NCI-H1694 treated with DMSO at 0.1 percent for 48 hours (cell line): ENCODE measurements at places on chromosomes 11 and 22.

- DNase-seq: no peak
These were observed 592 bp upstream of the CTSC start for GRCh38 chr11:88337987-88338668.

DNA sequence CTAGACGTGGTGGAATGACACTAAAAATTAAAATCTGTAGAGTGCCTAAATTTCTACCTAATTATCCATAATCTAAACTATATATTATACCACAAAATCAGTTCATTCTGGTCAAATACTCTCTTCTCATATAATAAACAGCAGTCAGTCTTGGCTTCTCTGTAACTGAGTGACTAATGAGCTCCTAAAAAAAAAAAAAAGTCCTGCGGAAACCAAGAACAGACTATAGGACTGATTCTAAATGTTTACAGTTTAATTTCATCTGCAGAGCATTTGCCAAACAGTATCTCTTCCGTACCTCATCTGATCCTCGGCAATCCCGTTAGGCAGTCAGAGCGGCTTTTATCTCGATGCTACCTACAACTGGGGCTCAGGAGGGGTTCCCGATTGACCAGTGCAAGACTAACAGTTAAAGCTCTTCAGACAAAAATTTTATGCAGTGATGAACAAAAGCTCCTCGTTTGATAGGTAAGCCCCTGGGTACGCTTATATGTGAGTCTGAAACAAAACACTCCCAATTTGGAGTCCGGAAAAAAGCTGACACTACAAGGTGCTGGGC is 686 bp downstream of the KIF18A start:
- no peak for DNase-seq

- DNase-seq: no peak
These were observed 13.1 kb upstream of the LYVE1 start for GRCh38 chr11:10581481-10582019.

- no peak for DNase-seq
These were observed 50.9 kb downstream of the RPS6KA4 start for GRCh38 chr11:64409707-64410403.

GRCh38 chr11:92744929-92745585 is 224.4 kb upstream of the MTNR1B start:
- no peak for DNase-seq

DNA sequence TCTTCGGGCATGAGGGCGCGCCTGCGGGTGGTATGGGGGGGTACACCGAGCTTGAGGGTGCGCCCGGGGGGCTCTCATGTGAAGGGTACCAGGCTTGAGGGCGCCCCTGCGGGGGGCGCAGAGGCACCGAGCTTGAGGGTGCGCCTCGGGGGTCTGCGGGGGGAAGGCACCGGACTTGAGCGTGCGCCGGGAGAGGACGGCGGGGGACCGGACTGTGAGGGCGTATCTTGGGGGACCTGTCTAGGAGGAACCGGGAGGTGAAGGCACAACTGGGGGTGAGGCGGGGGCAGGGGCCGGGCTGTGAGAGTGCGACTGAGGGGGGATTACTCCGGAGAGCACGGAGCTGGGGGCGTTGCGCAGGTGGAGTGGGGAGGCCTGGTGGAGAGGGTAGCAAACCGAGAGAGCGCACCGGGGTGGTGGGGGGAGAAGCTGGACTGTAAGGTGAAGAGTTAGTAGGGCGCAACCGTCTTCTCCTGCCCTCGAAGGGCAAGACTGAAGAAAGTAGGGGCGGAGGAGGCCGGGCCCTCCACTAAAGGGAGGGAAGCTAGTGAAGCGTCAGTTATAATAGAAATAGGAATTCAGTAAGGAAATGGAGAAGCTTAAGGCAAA is 1.1 kb upstream of the DDX6 start:
- DNase-seq: no peak

DNA sequence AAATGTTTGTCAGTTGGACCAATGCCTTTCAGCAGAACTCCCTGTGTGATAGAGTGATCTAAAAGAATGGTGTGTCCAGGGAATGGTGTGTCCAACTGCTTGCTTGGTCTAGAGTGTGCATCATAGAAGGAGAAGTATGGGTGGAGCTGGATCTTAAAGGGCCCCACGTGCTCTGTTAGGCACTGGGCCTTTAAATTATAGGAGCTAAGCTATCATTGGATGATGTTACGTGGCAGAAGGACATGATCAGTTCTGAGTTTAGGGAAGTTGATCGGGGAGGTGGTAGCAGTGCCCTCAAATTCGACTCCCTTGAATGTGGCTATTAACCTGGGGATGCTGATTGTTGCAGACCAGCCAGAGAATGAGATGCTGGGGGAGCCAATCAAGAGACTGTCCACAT is 16.4 kb downstream of the STX3 start:
- no peak for DNase-seq

DNA sequence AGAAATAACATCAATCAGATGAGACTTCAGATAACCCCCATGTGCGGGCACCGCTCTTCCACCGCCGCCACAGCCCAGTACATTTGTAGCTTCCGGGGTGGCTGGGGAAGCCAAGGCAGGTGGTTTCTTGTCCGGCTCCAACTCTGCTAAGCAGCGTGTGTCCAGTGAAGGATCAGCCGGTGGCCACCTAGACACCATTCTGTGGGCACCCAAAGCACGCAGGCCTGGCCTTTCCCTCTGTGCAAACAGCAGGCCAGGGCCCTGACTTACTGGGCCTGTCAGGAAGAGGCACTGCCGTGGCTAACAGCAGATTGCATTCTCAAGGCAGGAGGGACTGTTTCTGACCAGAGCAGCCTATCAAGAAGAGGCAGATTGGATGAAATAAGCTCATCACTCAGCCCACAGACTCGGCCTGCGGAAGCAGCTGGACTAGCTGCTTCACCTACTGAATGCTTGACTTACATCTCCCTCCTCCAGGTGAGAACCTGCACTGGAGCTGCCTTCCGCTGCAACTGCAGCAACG is 74.8 kb downstream of the ETS1 start:
- DNase-seq: no peak

GRCh38 chr11:121466063-121466794 is 13.5 kb upstream of the SORL1-AS1 start:
- DNase-seq: peak; percentile 36

GRCh38 chr22:22897091-22897490 is 9.5 kb downstream of the IGLL5 start:
- DNase-seq: no peak

DNA sequence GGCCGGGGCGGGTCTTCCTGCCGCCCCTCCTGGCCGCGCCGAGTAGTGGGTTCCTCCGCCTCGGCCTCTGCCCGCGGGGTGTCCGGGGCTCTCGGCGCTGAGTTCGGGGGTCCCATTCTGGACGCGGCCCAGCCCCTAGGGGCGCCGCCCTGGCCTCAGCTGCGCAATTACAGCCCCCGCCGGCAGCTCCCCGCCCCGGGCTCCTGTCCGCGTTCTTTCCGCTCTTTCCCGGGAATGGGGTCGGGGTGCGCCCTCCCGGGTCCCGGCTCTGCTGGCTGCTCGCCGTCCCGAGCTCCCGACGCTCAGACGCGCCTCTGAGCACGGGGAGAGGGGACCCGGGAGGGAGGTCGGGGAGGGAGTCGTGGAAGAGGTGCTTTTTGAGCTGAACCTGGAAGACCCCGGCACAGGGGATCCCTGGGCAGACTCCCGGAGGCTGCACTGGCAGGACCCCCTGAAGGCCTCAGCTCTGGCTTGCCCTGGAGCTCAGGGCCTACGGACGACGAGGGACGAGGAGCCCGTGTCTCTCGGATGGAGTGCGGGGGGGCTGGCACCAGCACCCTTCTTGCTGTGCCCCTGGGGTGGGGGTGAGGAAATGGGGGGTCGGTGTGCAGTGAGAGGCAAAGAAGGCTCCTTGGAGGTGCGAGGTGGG is 558 bp downstream of the TSPAN4 start:
- DNase-seq: no peak

GRCh38 chr11:117826832-117827231 is 2.3 kb upstream of the FXYD2 start:
- DNase-seq: no peak

- DNase-seq: no peak
These were observed 37.8 kb downstream of the PPP6R3 start for GRCh38 chr11:68498321-68498720.

DNA sequence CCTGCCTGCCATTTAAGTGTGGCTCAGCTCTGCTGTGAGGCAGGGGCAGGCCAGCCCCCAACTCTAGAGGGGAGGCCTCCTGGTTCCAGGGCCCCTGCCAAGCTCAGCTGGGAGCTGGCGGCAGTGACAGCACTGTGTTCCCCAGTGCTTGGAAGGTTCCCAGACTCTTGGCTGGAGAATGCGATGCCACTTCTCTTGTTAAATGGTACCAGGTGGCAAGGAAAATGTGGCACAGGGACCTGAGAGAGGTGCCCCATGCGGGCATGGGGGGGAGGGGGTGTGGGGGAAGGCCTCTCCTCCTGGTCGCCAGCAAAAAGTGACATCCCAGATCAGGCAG is 8.4 kb upstream of the TNFRSF13C start:
- DNase-seq: peak; percentile 14

- DNase-seq: no peak
These were observed 141.0 kb downstream of the ARHGAP20 start for GRCh38 chr11:110571081-110571720.

DNA sequence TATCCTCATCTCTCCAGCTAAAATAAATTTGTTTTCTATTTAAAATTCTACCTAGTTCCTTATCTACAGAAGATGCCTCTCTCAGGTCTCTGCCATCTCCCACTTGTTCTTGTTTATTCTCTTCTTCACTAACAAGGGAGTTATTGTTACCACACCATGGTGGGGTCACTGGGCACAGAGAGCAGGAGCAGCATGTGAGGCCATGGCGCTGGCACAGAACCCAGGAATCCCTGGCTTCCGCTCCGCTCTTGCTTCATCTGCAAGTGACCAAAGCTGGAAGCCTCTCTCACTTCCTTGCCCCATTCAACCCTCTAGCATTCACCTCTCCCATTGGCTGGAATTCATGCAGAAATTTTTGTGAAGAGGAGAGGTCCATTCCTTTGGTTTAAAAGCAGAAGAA is 190.7 kb upstream of the NCAM1 start:
- DNase-seq: no peak

- DNase-seq: no peak
These were observed 36.9 kb downstream of the CAT start for GRCh38 chr11:34475656-34476055.

GRCh38 chr11:111370270-111370901 is 8.7 kb downstream of the POU2AF1 start:
- no peak for DNase-seq

DNA sequence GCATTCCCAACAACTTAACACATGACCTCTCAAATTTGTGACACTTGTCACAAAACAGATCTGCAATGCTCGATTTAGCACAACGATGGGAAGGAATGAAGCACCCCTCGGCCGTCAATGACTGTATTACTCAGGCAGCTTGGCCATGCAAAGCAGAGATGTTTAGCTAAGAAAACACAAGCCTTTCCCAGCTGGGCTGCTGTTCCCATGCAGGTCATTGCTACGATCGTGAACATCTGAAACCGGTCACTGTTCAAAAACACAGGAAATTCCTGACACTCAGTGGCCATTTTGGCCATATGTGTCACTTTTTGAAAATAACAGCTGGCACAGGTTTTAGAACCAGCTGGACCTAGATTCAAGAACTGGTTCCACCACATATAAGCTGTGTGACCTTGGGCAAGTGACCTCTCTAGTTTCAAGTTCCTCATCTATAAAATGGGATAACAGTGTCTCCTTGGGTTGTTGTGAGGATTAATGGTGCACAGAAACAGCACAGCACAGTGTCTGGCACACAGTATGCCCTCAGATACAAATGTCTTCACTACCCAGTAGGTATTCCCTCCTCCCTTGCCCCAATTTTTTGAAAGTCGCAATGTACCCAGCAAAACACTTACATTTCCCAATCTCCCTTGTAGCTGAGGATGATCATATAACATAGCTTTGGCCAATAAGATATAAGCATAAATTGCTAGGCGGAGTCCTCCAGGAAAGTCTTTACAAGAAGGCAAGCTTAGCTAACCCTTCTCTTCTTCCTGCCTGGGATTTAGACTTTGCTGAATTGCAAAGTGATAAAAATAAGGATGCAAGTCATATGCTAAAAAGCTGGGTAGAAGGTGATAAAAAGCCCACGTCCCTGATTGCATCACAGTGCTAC is 93.1 kb downstream of the C11orf58 start:
- no peak for DNase-seq

GRCh38 chr22:45263463-45264269 is 21.1 kb upstream of the UPK3A start:
- DNase-seq: no peak

DNA sequence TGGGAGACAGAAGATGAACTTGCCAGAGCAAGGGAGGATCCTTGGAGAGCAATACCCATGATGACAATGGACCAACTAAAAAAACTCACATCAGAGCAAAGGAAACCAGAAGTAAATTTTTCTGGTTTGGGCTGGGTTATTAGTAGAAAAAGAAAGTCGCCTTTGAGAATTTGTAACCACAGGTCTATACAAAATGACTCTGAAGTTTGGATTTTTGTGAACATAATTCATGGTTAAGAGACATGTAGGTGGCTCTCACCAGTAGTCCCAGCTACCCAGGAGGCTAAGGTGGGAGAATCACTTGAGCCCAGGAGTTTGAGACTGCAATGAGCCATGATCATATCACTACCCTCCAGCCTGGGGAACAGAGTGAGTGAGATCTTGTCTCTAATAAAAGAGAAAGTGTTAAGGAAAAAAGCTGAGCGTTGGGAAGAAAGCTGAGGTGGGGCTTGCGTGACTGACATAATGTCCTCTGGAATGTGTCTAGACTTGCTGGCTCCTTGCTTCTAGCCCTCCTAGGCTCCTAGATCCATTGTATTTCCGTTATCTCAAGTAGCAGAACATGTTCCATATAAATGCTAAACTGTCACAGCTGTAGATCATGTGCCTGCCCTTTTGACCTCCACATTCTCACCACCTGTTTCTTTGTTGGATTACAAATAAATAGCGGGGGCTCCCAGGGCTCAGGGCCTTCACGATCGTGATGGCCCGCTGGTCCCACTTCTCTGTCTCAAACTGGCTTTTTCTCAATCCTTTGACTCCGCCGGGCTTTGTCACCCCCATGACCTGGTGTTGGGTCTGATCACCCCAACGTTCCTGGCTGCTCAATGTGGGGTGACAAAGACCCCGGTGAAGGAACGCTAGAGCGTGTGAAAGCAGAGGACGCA is 56.2 kb upstream of the SC5D start:
- DNase-seq: no peak

DNA sequence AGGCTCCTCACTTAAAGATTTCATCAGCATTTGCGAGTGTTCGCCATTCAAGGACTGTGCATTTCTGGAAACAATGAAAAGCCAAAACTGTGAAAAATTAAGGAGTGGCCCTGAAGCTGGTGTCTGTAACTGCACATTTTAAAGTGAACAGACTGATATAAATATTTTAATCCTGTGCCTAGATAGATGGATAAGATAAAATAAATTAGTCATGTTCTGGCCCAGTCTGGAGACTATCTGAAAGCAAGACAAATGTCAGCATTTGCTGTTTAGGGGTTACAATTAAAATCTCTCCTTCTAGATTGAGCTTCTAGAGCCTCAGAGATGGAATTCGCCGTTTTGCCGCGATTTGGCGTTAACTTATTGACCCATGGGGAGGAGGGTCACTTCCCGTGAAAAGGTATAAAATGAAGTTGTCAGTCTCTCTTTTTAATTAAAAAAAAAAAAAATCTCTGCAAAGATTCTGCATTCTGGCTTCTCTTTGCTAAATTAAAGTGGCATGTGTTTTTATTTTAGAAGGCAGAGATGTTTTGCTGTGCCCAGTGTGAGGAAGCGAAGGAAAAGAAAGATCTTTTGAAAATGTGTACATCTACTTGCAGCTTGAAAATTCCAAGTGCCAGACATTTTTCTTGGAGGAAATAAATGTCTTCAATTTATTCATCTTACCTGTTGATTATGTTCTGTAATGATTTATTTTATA is 79.7 kb upstream of the WNT7B start:
- DNase-seq: no peak
